NCI-H187 treated with DMSO at 0.1 percent for 48 hours (cell line): ENCODE measurements at places on chromosomes 3 and 15.
A peak's percentile ranks its signal among the peaks of the same experiment; 100 is the strongest.

- DNase-seq: no peak
These were observed 37.8 kb upstream of the GOLGA6L2 start for GRCh38 chr15:23484870-23485269.

DNA sequence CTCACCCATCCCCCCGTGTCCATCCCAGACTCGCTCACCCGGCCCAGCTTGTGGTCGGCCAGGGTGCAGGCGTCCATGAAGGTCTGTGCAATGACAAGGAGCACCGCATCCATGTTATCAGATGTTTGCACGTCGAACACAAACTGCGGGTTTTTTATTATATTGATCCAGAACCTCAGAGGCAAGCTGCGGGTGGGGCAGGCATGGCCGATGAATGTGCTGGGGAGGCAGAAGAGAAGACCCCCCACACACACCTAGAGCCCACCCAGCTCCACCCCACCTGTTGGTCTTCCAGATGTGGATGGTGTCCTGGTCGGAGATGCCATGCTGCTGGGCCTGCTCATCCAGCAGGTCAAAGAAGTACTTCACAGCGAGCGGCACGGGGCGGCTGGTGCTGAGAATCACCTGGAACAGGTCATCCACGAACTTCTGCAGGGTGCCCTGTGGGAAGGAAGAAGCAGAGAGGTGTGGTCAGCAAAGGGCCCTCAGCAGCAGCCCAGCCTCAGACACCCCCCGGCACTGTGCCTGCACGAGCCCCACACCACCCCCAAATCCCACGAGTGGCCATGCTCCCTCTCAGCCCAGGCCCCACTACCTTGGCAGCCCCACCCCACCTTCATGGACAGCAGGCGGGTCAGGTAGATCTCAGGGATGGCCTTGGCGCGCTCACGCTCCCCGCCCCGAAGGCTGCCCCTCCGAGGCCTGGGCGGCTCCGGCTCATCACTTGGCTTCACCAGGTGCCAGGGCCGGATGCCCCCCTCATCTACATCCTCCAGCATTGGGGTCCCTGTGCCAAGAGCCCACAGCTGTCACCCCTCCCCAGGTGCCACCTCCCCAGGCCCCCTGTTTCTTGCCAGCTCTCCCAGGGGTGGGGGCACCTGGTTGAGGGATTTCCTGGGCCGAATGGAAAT, 20.3 kb downstream of the PLXNB1 start:
- DNase-seq: no peak

- DNase-seq: no peak
These were observed 213.3 kb upstream of the THBS1 start for GRCh38 chr15:39367596-39367995.

GRCh38 chr3:123941121-123941520, 19.9 kb downstream of the CCDC14 start:
- no peak for DNase-seq

DNA sequence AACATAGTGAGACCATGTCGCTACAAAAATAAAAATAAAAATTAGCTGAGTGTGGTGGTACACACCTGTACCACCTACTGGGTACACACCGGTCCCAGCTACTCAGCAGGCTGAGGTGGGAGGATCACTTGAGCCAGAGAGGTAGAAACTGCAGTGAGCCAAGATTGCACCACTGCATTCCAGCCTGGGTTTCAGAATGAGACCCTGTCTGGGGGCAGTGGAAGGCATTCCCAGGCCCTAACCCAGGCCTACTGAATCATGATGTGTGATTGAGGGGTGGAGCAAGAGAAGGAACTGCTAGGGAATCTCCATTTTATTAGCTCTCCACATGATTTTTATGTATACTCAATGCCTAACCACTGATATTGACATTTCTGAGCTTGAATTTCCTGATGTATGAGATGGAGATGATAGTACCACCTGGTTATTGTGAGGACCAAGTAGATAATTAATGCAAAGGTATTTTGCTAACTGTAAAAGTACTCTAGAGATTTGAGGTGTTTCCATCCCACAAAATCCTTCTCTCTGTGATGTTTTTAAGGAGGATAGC, 169.5 kb upstream of the UMPS start:
- DNase-seq: no peak

GRCh38 chr3:123723522-123724168, 138.8 kb upstream of the HACD2 start:
- peak; percentile 59 for DNase-seq

DNA sequence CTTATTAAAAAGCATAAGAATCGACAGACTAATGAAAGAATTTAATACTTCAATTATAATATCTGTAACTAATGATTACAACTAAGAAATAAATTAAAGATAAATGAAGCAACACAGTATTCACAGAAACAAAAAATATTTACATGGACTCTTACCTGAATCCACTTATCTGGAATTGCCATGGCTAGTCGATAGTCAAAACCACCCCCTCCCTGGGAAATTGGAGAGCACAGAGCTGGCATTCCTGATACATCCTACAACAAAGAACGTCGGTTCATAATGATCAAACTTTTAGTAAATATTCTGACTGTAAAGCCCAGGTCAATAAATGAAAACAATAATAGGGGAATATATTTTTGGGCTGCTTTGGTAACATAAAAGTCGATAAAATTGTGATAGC, 175.5 kb downstream of the GBE1 start:
- DNase-seq: no peak

DNA sequence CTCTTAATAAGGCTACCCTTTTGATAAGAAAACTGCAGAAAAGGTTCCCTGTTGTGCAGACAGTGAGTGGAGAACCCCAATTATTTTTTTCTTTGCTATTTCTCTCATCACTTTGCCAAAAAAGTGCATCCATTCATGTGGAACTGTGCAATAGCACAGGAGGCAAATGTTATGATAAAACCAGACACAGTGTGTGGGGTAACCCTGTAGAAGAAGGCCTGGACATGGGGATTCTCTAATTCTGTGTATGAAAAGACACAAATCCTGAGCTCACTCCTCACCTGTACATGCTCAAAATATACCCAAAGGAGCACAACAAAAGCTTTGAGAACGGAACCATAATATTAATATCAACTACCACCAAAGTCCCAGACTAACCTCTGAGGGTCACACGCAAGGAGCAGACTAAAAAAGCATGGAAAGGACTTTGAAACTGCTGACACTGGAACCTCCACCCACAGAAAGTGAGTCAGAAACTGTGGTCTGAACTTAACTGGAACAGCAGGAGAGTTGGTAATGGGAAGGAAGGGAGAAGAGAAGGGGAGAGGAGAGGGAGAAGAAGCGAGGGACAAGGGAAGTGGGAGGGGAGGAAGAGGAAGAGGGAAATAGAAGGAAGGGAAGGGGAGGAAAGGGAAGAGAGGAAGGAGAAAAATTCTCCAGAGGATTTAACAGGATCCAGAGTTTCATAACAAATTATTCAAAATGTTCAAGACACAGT, 299.9 kb downstream of the TBC1D5 start:
- DNase-seq: no peak

DNA sequence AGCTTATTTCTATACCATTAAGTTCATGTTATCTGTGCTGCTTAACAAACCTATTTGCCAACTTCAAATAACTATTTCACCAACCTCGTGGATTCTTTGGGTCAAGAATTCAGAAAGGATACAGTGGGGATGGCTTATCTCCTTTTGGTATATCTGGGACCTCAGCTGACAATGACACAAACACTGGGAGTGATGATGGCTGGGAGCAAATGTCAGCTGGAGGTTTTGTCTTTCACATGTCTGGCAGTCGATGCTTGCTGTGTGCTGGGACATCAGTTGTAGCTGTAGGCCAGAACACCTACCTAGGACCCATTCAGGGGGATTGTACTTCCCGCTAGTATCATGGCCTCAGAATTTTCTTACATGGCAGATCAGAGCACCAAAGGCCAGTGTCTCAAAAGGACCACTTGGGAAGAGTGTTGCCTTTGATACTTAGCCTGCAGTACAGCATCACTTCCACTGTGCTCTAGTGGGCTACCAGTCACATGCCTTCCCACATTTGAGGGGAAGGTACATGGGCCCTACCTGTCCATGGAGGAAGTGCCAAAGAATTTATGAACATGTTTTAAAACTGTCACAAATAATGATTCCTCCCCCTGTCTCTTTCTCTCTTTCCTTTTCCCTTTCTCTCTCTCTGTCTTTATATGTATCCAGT, 23.7 kb upstream of the FAM98B start:
- DNase-seq: no peak

DNA sequence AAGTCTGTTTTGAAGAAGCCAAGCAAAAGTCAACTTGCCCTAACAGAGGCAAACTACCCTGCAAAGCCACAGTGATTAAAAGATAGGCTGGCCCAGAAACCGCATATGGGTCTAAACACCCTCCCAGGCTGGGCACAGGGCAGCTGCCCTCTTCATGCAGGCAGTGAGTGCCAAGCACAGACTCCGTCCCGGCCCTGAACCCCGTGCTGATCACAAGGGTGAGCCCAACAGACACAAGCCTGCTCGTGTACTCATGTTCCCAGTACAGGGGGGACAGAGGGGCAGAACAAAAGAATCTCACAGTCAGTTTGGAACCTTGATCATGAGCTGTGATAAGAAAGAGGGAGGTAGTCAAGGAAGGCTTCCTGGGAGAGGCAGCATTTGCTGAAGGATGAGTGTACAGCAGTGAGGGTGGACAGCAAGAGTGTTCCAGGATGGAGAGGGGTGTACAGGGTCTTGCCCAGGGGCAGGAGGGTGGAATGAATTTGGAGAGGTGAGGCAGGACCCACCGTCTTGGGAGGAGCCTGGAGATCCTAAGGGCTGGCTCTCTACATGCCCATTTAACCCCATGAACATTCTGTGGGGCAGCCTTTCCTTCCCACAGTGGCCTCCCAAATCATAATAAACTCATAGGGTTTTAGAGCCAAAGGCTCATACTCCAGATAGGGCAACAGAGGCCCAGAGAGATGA, 43.2 kb upstream of the PRR23E start:
- no peak for DNase-seq

DNA sequence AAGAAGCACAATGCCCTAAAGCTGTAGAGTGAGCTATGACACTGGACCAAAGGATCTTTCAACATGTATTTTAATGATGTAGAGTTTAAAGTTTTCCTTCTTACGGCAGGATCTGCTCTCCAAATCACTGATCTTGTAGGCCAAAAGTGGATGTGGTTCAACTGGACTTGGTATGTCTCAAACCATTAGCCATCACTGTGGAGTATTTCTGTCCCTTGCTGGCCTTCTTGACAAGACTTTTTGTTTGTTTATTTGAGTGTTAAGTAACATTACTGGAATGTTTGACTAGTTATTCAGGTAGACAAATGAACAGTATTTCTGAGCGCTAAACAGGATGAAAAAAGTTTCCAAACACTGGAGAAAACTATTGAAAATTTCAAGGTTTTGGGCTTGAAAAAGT, 472.7 kb upstream of the CFAP20DC start:
- no peak for DNase-seq

DNA sequence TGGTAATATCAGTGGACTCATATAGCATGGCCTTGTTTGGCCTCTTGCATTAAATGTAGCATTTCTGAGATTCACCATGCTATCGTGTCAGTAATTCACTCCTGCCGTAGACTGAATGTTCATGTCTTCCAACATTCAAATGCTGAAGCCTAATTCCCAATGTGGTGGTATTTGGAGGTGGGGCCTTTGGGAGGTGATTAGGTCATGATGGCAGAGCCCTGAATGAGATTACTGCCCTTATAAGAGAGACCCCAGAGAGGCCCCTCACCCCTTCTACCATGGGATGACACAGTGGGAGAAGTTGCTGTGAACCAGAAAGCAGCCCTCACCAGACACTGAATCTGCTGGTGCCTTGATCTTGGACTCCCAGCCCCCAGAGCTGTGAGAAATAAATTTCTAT, 241.4 kb downstream of the VPS13C start:
- DNase-seq: no peak

DNA sequence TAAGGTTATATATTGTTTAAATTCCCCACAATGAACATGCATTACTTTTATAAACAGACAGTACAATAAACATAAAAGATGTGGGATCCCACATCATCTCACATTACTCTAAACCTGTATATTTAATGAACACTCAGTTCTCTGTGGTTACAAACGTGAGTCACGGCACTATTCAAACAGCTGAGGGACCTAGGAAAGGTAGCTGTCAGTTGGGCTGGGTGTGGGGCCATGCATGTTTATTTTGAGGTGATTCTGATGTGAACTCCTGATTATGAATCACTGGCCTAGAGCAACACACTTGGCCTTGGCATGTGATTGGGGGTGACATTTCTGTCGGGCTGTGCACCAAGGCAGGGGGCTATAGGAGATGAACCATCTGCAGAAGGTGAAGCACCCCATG, 147.6 kb upstream of the HACD2 start:
- no peak for DNase-seq

GRCh38 chr3:113272385-113272779, 61.0 kb downstream of the BOC start:
- DNase-seq: no peak

- no peak for DNase-seq
These were observed 362.9 kb upstream of the RBMS3 start for GRCh38 chr3:28917895-28918475.

- DNase-seq: no peak
These were observed 216.3 kb downstream of the RPLP1 start for GRCh38 chr15:69668963-69669362.

DNA sequence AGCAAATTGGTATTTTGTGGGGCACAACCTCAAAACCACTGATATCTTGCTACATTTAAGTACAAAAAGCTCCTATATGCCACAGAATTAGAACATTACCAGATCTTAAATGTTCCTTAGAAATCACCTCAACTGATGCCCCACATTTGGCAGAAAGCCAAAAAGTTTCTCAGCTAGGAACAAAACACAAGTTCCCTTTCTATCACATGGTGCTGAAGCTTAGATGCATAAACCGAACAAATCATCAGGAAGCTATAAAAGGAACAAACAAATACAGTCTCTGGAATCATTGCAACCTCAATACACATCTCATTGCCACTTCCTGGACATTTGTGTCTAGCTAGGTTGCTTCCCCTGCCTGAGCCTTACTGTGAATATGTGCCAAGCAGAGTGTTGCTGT, 492.6 kb downstream of the LPP start:
- no peak for DNase-seq

- DNase-seq: no peak
These were observed 531.9 kb downstream of the AGBL1 start for GRCh38 chr15:86611417-86612040.

- no peak for DNase-seq
These were observed 780.4 kb downstream of the MECOM start for GRCh38 chr3:168883145-168883544.

DNA sequence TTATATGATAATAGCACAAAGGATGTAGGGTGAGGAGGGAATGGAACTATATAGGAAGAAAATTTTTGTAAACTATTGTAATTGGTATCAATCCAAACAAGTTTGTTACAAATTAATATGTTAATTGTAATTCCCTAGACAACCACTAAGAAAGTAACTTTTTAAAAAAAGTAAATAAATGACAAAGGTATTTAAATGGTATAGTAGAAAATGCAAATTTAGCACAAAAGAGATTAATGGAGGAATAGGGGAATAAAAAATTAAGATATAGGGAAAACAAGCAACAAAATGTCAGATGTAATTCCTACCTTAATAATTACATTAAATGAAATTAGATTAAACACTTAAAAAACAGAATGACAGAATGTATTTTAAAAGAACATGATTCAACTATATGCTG, 60.3 kb downstream of the TIMP4 start:
- DNase-seq: no peak

GRCh38 chr15:53675832-53676231, 83.6 kb downstream of the WDR72 start:
- no peak for DNase-seq

- DNase-seq: no peak
These were observed 195.3 kb upstream of the LYSMD4 start for GRCh38 chr15:99928429-99928981.
